ENCODE measurements at places on chromosomes 7 and 10.

GRCh38 chr7:15757041-15758000 lies 70.8 kb upstream of the MEOX2 start:
- no peak for DNase-seq

DNA sequence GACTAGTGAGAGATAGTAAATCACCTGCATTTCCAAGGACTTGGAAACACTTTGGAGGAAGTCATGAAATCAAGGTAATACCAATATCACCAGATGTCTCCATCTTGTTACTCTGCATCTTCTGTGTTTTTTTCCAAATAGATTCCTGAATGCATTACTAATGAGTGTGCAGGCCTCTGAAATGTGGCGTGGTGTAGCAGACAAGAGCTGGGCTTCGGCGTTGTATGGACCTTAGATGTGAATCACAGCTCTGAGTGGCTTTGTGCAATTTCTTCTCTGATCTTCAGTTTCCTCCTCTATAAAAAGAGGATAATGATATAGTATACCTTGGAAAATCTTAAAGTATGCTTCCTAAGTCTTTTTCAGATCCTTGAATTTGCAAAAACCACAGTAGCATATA lies 9.6 kb upstream of the MYPN start:
- DNase-seq: no peak

DNA sequence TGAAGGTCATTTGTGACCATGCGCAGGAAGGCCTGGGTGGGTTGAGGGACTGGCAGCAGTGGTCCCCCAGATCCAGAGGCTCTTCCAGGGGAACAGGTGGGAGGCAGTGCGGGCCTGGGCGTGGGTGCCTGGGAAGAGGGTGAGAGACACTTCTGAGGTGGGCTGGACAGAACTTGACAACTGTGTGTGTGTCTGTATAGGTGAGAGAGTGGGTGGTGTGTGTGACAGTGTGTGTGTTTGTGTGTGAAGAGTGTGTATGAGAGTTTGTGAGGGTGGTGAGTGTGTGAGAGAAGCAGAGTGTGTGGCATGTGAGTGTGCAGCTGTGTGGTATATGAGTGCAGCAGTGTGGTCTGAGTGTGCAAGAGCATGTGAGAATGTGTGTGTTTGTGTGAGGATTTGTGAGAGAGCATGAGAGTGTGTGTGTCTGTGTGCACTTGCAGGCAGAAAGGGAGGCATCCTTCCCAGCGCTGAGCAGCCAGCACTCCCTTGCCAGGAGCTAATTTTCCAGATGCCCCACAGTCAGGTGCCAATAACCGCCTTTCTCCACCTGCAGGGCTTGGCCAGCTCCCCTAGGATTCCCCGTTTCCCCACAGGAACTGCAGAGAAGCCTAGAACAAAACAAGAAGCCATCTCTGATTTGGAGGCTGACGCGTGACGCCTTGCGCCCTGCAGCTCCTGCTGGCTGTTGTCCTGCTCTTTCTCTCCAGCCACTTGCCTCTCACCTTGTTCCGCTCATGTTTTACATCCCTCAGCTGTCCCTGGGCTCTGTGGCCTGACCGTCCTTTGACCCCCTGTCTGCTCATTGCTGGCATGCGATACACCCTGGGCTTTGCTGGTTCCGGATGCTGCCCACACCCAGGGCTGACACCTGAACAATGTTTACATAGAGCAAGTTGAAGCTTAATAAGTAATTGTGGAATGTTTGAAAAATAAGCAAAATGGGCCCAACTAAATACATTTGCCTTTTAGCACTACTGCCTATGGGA lies 88.0 kb downstream of the TMEM178B start:
- DNase-seq: peak; percentile 9

GRCh38 chr7:27115221-27116026 lies 12.9 kb upstream of the HOXA2 start:
- peak; percentile 90 for DNase-seq

All from right kidney (tissue), 9 donors.